ENCODE measurements at places on chromosomes 7 and 10.

GRCh38 chr7:85186083-85186520 lies 754 bp downstream of the SEMA3D start:
- no peak for DNase-seq

- no peak for DNase-seq
Measured at GRCh38 chr7:98727146-98727709, 110.1 kb downstream of the NPTX2 start.

- no peak for DNase-seq
Measured at GRCh38 chr7:158809596-158809995, 19.7 kb downstream of the ESYT2 start.

GRCh38 chr10:36882781-36883180 lies 242.6 kb upstream of the ANKRD30A start:
- DNase-seq = no peak

DNA sequence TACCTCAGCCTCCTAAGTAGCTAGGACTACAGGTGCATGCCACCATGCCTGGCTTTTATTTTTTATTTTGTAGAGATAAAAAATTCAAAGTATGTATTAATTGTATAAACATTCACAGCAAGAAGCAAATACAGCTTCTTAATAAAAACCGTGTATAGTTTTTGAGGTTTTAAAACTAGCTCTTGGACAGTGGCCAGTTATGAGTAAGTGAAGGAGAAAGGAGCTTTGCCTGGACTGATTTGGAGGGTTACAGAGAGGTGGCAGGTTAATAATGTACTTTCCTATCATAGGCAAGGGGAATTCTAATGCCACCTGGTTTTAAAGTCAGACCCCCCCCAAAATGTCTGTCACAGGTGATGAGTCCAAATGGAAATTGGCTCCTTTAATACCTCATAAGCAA lies 43.4 kb downstream of the ZNRF2 start:
- no peak for DNase-seq

- DNase-seq = no peak
Measured at GRCh38 chr10:28214219-28214618, 88.6 kb downstream of the MPP7 start.
